ENCODE measurements at places on chromosomes 2 and 18.

DNA sequence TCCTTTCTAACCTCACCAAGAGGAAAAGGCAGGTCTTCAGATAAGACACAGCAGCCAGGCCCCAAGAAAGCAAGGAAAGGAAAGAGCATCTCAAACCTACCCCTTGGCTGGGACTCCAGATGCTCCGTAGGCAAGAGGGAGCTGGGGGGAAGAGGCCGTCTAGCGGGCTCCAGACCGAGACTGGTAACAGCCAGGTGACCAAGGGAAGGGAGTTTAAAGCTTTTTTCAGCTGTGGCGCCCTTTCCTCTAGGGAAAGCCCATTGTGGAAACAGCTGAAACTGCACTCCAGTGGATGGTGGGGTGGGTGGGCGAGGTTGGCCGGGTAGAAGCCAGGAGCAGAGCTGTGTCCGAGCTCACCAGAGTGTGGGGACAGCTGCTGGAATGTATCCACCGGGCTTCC, 180.4 kb downstream of the KLHL29 start:
- DNase-seq = no peak

GRCh38 chr2:60888853-60889252, 7.5 kb downstream of the REL start:
- no peak for DNase-seq

DNA sequence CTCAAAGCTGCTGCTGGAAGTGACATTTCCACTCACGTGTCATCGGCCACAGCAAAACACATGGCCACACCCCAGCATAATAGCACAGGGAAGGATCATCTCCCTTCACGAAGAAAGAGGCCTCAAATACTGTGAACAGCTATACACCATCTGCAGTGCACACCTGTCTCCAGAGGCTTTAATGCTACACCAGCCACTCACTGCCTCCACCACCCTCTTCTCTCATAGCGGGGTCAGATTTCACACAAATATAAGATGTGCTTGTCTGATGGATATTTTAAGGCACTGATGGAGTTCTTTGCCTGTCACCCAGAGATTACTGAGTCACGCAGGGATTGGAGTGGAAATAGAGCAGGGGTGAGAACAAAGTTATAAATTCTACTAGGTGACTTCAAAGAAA, 374.0 kb downstream of the ZNF516 start:
- DNase-seq = no peak

DNA sequence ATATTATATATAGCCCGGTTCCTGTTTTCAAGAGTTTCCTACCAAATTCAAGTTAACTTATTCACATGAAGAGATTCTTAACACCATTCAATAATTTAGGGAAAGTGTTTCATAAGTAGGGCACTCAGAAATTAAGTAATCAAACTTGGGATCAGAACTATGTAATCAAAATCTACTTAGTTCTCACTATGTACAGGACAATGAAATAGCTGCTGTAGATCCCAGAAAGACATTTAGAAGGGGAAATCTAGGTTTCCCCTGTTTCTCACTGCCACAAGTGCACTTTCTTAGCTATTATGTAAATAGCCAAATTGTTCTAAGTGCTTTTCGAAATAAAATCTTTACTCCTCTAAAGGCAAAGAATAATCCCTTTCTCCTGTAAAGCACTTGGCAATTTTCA, 493.6 kb upstream of the SETBP1 start:
- DNase-seq = no peak

- DNase-seq = no peak
These were observed 1.2 kb upstream of the OTX1 start for GRCh38 chr2:63049211-63049969.

- DNase-seq = no peak
These were observed 17.3 kb downstream of the CDH20 start for GRCh38 chr18:61350578-61350977.

GRCh38 chr2:215796140-215796855, 217.1 kb downstream of the MREG start:
- no peak for DNase-seq

DNA sequence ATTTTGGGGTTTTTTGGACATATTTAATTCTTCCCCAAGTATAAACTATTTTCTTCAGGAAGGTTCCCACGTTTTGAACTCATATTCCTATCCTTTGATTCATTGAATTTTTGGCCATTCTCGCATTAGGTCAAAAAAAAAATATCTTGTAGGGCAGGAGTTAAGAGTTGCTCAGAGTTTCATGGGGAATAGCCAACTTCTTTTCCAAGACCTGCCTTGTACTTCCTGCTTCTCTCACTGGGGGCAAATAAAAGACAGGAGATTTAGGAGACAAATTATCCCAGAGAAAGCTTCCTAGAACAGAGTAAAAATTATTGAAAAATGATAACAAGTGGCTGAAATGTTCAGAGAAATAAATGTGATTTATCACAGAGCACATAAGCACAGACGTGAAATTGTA, 55.2 kb upstream of the BCL11A start:
- DNase-seq = no peak

GRCh38 chr2:156423674-156424282, 12.4 kb upstream of the GPD2 start:
- no peak for DNase-seq

- no peak for DNase-seq
These were observed 69.7 kb upstream of the CTDP1 start for GRCh38 chr18:79609841-79610281.

DNA sequence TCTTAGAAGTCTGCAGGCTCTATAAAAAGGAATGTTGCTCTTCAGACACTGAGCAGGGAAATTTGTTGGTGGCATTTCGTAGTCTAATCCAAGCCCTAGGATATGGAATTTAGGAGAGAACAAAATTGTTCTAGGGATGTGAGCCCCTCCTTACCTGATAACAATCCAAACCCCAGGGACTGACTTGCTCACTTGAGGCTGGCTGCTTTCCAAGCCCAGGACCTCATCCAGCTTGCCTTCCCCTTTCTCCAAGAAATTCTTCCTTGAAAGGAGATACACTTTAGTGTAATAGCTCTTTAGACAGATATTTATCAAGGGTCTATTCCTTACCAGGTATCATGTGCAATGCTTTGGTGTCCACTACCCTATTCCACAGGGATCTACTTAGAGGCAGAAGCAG, 279.8 kb downstream of the C1D start:
- no peak for DNase-seq

- no peak for DNase-seq
These were observed 20.6 kb downstream of the SMAD7 start for GRCh38 chr18:48929941-48930713.

DNA sequence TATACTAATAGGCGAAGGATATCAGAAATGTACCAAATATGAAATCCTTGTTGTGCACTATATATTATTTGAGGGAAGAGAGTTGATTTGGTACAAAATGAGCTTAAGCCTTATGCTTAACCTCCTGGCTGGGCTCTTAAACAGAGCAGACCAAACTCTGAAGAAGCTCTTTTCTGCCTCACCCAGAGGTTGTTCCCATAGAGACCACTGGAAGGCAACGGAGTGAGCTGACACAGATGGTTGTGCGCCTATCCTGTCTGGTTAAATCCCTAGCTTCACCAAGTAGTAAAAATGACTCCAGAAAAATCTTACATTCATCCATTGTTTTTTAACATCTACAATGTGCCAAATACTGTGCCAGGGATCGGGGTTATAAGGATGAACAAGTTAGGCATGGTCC, 55.9 kb upstream of the NOL4 start:
- no peak for DNase-seq

GRCh38 chr2:137991078-137991477, 26.8 kb downstream of the HNMT start:
- no peak for DNase-seq

DNA sequence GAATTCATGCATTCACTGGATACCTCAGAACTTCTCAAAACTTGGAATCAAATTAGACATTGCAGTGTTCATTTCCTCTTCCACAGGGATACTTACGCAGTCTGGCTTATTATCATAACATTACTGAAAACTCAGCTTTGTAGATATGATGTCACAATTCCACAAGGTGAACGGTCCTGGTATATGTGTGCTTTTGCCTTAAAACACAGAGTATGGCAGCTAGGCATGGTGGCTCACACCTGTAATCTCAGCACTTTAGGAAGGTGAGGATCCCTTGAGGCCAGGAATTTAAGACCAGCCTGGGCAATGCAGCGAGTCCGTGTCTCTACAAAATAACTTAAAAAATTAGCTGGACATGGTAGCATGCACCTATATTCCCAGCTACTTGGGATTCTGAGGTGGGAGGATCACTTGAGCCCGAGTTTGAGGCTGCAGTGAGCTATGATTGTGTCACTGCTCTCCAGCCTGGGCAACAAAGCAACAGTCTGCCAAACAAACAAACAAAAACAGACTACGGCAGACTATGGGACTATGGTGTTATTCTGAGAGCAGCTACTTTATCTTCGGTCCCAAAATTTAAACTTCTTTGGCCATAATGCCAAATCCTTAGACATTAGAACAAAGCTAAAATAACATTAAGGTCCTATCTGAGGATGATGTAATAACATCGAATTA, 1191.9 kb upstream of the SLC39A10 start:
- no peak for DNase-seq

DNA sequence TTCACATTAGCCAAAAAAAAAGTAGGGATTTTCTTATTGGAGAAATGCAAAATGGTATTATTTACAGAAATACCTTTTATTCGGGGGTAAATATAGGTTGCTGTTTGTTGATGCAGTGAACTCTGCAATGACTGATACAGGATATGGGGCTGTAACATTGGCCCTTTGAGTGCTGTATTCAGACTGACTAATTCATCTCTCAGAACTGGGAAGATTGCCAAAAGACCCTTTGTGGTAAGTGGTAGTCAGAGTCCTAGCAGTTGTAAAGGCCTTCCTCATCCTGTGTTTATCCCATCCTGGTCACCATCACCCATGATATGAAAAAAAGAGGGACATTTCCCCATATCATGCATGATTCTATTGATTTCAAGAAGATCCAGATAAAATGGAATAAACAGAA, 14.0 kb upstream of the DCC start:
- no peak for DNase-seq

- no peak for DNase-seq
These were observed 155.9 kb downstream of the FMNL2 start for GRCh38 chr2:152490686-152491455.

- DNase-seq = peak; percentile 77
These were observed 1.2 kb downstream of the ST3GAL5 start for GRCh38 chr2:85887566-85888019.

- DNase-seq = peak; percentile 48
These were observed 21.2 kb upstream of the EPAS1 start for GRCh38 chr2:46275995-46276394.

DNA sequence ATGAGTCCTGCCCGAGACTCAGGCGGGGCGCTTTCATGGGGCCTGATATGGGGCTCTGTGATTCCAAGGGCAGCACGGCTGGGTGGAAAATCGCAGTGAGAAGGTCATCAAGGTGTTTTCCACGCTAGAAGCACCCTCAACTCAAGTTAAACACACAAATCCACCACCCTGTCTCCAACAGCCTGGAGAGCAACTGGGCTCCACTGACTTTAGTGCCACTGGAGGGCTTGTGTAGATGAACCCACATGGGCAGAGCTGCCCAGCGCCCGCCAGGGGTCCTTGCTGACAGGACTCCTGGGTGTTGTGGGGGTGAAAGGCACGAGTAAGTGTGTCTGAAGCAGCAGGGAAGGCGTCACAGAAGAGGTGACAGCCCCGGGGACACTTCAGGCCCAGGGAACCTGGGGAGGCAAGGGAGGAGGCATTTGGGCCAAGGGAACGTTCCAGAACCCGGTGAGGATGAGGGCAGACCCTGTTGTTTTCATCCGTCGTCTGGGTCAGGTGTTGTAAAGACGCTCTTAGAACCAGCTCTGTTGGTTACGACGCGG, 51.8 kb upstream of the CTDP1 start:
- no peak for DNase-seq

- no peak for DNase-seq
These were observed 514.2 kb upstream of the MYT1L start for GRCh38 chr2:2845267-2845666.

- no peak for DNase-seq
These were observed 6.7 kb downstream of the ALS2 start for GRCh38 chr2:201773990-201774389.

GRCh38 chr18:770583-770961, 41.5 kb downstream of the YES1 start:
- no peak for DNase-seq

Measured in activated CD8-positive, alpha-beta memory T cell treated with anti-CD3 and anti-CD28 coated beads, Interleukin-2, amount 10 ng/mL, durations not matched to agents 7 days and 5 days (primary cell).